CD4-positive, alpha-beta T cell treated with Interleukin-15 for 1 hour (primary cell): ENCODE measurements at places on chromosomes 4 and X.

GRCh38 chr4:2295500-2295899, 33.6 kb upstream of the MXD4 start:
- no peak for DNase-seq

- no peak for DNase-seq
These were observed 124.9 kb downstream of the INPP4B start for GRCh38 chr4:142721187-142721586.

DNA sequence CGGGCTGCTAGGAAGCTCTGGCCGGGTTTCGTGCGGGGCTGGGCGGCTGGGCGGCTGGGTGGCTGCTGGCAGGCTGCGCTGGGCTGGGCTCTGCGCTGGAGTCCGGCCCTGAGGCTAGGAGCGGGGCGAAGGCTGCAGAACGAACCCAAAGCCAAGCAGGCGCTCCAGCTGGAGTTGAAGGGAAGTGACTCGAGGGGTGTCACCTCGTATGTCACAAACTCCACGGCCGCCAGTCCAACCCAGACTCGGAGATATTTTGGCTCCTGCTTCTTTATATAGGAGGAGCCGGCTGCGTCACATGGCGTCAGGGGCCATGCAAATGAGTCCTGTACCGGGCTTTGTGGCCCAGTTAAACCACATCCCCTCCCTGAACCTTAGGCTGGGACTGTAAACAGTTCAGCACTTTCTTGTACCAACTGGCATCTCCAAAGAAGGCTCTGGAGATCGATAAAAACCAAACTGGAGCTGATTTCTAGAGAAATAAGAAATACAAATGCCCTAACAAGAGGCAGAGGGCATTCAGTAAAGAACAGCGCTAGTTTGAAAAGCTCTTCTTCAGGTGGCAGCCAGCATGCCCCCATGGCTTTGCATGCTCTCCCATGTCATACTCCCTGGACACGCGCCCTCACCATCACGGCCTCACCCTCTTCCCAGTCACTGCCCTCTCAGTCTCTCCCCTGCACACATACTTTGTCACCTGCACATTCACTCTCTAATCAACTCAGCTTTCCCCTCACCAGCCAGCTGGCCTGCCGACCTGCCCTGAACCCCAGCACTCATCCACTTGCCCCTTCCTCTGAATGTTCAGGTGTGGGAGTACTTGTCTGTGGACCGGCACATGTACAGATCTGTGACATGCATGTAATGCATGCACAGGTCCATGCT, 58.5 kb downstream of the TSC22D3 start:
- peak; percentile 96 for DNase-seq

DNA sequence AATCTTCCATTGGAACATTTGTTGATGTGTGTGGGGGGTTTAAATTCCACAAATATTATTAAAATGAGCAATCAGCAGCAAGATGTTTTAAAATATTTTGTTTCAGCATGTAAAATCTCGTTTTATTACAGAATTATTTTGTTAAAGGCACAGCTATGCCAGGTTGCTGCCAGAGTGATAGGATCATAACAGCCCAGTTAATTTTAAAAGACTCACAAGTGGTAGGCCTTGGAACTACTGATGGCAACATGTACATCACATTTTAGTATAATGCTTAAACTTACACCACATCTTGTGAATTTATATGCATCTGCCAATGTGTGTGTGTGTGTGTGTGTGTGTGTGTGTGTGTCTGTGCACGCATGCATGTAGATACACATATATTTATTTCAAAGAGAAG, 97.8 kb upstream of the SPRY1 start:
- no peak for DNase-seq

GRCh38 chr4:16125571-16126445, 42.0 kb upstream of the PROM1 start:
- DNase-seq = no peak

DNA sequence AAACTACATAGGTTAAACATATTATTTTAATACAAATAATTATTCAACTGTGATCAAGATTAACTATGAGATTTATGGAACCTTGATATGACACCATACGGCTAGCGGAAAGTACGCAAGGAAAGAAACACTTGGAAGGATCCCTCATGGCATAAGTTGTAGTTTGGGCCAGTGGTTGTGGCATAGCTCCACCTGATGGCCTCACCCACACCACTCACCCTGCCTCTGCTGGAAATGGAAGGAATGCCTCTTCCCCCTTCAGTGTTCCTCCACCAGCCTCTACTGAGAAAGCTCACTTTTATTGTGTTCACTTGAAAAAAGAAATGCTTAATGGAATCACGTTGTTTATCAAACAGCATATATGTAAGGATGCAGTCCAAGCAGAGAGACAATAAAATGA, 86.4 kb downstream of the BMP15 start:
- DNase-seq = no peak

DNA sequence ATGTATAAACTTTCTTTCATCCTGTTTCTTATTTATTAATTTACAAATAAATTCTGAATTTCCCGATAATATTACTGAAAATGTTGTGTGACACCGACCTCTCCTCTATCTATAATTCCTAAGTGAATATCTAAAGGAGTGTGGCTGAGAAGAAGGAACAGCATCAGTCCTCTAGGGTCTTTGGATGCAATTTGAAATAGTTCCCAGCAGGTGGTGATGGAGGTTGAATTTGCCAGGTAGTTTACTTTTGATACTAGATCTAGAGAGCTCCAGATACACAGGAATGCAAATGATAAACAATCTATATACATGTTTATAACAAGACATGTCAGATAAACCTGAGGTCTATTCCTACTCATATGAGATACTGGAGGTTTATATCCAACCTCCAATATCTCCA, 305.4 kb downstream of the PCDH18 start:
- DNase-seq = no peak

DNA sequence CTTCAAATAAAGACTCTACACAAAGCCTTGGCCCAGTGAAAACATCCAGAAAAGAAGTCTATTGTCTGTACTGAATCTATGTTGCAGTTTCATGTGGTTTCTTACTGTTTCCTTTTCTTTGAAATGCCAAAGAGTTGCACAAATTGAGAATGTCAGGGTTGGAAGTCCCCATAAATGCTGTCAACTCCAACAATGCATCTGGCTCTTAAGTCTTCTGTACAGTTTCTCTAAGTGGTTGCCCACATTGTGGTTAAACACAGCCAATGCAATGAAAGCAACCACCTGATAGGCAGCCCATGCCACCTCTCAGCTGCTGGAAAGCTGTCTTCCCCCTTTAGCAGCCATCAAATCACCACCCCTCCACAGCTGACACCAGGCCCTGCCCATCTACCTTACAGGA, 67.2 kb upstream of the C1GALT1C1 start:
- DNase-seq = peak; percentile 42

GRCh38 chr4:128782875-128783614, 26.5 kb upstream of the JADE1 start:
- DNase-seq = no peak

DNA sequence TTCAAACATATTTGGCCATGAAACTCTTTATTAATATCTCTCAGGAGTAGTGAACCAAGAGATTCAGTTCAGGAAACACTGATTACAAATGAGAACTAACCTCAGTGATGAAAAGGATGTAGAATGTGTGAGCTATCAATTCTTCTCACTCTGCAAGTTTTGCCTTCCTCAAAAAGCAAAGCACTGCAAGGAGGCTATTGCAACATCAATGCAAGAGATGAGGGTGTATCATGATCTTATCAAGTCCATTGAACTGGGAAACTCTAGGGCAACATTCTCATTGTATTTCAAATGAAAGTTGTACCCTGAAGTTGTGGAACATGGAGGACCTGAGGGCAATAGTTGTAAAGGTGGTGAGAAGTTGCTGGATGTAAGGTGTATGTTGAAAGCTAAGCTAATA, 56.4 kb upstream of the VEGFC start:
- DNase-seq = no peak

DNA sequence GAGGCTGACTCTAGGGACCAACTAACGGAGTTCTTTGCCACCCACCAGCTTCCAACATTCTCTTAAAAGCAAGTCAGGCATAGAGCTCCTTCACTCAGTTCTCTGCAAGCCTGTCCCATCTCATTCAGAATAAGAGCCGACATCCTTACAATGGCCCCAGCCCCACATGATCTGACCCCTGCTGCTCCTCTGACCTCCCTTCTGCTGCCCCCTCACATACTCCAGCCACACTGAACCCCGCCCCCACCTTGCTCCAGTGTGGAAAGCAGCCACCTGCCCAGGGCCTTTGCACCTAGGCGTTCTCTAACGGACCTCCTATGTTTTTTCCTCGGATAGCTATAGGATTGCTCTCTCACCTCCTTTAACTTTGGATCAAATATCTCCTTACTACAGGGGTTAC, 143.2 kb upstream of the ETNPPL start:
- no peak for DNase-seq

- no peak for DNase-seq
These were observed 10.1 kb upstream of the FGFR3 start for GRCh38 chr4:1783015-1783414.
